ENCODE measurements at places on chromosomes 16 and 17.

GRCh38 chr16:67770346-67770991 lies 35.9 kb downstream of the RANBP10 start:
- DNase-seq, result no peak

DNA sequence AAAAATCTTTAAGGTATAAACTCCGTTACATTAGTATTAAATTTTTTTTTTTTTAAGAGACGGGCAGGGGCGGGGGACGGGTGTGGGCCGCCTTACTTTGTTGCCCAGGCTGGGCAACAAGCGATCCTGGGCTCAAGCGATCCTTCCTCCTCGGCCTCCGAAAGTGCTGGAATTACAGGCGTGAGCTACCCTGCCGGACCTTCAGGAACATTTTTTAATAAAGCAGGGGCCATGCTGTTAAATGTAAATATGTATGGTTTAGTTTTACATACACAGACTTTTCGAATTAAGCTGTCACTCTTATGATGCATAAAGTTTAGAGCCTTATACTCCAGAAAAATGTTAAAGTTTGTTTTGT lies 2.4 kb downstream of the PPM1D start:
- no peak for DNase-seq

DNA sequence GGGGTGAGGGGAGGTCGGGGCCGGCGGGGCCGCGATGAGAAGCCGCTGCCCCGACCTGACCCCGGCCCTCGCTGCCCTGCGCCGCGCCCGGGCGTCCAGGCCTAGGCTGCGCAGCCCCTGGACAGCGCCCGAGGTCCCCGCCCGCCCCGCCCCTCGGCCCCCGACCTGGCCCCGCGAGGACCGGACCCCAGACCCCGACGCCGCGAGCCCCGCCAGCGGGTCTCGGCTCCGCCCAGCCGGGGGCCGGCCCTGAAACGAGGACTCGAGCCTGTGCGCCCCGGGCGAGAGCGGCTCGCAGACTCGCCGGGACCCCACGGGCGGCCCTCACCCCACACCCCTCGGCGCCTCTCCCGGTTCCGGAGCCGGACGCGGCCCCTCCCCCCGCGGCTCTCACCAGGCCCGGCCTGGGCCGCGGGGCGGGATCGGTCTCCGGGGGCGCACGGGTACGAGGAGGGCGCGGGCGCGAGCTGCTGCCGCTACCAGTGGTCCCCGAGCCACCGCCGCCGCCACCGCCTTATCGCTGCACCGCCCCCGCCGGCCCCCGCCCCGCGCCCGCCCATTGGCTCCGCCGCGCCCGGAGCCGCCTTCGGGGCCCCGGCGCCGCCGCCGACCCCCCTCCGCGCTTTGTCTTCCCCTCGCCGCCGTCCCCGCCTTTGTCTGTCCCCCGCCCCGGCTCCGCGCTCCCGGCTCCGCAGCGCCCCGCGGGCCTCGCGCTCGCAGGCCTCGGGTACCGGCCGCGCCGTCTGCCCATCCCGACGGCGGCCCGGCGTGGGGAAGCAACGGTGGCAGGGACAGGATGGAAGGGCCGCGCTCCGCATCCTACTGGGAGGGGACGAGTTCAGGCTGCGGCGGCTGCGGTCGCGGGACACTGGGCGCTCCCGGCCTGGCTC lies at the start of gene LIMD2:
Gene LIMD2, minus strand, starts transcription at position 488 of the 890 bp plus-strand sequence. CDS start 827 bp downstream, outside the sequence.
- DNase-seq, result peak; percentile 89

GRCh38 chr16:85668676-85669424 lies 19.9 kb downstream of the GINS2 start:
- DNase-seq, result no peak

- no peak for DNase-seq
Observed at GRCh38 chr17:69222707-69223258, 5.8 kb downstream of the ABCA10 start.

DNA sequence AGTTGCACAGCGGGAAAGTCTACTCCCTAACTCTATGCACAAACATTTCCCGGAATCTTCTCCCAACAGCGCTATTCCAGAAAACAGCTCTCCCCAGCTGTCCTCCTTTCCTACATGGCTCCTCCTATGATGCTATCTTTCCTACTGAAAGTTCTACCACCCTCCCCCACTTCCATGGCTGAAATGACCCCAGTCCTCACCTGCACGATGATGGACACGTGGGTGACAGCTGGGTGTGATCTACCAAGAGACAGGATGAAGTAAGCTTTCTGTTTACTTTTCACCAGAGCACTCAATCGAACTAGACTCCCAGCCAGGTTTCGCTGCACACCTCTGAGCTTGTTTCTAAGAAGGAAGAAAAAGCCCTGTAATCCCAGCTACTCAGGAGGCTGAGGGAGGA lies 10.7 kb downstream of the CTC1 start:
- DNase-seq, result no peak

DNA sequence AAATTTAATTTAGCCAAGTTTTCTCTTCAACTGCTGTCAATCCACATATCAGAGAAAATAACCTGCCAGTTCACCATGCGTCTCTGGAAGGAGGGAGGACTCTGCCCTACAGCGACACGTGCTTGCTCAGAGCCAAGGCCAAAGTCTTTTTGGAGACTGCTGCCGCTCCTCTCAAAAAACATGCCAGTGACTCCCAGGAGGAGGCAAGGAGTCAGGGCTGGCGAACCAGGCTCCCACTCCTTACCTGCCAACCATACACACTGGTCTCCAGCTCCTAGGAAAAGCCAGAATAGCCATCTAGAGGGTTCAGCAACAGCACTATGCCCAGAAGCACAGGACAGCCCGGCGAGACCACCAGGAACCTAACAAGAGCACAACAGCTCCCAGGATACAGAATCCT lies 73.0 kb downstream of the ANKRD11 start:
- DNase-seq, result no peak

DNA sequence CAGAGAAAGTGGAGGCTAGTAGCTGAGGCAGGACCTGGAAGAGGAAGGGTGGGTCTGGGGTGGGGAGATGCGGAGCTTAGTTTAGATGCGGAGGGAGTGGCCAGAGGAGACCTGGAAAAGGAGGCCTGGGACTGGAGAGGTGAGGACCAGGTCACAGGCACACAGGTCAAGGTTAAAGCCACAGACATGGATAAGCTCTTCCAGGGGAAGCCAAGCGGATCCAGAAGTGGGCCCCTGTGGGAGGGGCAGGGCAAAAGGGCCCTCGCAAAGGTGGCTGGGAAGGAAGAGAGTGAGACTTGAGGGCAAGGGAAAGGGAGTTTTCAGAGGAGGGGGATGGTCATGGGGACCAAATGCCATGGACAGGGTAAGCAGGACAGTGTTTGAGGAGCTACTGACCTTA lies 13.9 kb upstream of the MLLT6 start:
- DNase-seq, result no peak

DNA sequence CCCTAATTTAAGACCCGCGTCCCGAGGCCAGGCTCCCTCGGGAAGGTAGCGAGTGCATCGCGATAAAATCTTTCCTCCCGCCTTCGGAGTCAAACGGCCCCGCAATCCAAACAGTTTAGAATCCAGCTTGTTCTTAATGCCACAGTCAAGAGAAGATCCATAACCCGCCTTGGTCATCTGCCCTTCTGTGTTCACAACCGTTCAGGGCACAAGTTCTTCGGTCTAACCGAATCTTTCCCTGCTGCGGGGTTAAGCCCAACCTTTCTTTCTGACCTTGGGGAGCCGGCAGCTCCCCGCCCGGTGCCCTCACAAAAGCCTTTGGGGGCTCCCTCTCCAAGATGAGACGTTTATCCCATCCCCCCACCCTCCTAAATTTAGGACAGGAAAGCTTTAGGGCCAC lies 30.3 kb downstream of the CPSF4L start:
- DNase-seq, result no peak

DNA sequence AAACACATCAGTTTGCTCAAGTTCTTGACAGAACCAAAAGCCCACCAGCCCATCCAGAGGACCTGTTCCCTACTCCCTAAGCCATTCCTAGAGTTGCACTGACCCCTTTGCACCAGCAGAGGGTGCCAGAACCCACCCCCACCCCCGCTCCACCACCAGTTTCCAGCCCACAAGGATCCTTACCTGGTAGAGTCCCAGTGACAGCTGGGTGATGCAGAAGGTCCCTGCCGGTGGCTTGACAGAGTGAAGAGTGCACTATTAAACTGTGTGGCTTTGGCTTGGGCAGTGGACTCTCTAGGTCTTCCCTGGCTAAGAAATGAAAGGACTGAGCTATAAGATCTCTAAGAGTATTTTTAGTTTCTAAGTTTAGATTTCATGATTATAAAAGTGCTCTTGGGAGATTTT lies 73.3 kb upstream of the MTMR4 start:
- DNase-seq, result peak; percentile 54

GRCh38 chr17:72191921-72192799 lies 71.3 kb downstream of the SOX9 start:
- no peak for DNase-seq

- no peak for DNase-seq
Observed at GRCh38 chr17:41667280-41668041, 21.2 kb upstream of the EIF1 start.

GRCh38 chr17:13503526-13503925 lies 98.2 kb downstream of the HS3ST3A1 start:
- DNase-seq, result no peak

DNA sequence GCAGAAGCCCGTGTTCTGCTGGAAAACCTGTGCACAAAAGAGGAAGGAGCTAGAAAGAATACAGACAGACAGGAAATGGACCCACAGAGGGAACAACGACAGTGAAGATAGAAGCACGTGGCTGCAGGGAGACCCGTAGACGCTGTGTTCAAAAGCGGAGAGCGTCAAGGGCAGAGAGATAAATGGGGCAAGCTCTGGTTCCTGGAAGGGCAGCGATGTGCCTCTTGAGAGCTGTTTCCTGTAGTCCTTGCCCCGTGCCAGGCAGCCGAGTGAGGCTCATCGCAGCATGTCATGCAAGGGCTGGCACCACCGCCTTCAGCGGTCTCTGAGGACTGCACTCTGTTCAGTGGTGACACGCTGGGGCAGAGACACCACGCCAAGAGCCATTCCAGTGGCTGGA lies 43.6 kb upstream of the CACNG5 start:
- DNase-seq, result no peak

- DNase-seq, result no peak
Observed at GRCh38 chr16:10969615-10970014, 25.3 kb downstream of the CLEC16A start.

- no peak for DNase-seq
Observed at GRCh38 chr16:53680756-53681155, 22.9 kb downstream of the RPGRIP1L start.

DNA sequence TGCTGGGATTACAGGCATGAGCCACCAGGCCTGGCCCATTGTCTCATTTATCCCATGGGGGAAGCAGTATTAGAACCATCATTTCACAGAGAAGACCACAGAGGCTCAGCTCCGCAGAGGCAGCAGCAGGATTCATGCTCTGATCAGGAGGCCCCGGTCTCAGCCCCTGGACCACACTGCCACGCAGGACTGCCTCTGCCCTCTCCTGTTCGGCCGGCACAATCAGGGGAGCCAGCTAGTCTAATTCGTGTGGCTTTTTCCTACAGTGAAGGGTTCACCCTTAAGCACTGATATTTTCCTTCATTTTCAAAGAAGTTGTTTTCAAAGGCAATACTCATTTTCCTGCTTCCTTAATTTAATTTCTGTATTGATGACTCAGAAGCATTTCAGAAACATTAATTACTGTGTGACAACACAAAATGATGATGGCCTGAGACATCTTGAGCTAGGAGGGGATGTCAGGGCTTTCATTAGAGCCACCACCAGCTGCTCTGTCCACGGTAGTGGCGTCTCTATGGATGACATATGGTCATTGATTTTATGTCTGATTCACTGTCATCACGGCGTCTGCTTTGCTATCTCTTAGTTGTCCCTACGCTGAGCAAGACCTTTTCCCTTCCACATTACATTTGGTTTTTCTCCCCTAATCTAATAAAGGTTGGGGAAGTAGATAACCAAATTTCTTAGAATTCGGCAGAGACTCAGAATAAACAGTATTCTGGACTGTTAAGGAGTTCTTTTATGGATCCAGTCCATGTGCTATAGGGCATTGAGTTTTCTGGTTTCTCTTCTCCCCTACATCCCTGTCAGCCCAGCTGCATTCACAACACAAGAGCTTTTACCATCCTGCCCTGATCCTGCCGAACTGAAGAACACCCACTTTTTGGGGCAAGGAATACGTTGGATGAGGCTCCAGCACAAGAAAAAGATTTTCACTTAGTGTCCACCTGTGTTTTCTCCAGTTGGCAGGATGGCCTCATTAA lies 314.0 kb downstream of the SLC39A11 start:
- no peak for DNase-seq

DNA sequence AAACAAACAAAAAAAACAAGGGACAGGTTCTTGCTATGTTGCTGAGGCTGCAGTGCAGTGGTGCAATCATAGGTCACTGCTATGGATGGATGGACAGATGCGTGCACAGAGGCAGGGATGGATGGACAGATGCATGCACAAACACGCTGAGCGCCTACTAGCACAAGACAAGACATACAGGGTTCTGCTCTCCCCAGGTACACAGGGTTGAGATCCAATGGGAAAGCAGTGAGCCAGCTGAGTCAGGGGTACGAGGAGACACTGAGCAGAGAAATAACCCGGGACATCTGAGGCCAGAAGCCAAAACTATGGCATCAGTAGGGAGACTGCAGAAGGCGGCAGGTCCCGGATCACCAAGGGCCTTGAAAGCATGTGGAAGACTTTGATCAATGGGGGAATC lies 6.2 kb downstream of the IL32 start:
- DNase-seq, result no peak

DNA sequence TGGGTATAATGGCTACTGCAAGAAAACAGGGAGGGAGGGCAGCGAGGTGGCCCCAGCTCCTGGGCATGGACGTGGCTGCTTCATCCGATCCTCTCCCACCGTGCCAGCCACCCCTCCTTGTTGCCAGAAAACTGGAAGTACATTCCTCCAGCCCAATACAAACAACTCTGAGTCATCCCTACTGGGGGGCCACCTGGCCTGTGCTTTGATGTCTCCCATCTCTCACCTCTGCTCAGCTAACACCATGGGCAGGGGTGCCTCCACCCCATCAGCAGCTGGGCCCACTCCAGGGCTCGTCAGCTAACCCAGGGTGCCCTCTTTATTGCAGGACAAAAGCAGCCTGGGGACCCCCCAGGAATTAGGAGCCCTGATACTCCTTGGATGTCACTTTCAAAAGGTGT lies 2.0 kb downstream of the RHBDF2 start:
- no peak for DNase-seq

DNA sequence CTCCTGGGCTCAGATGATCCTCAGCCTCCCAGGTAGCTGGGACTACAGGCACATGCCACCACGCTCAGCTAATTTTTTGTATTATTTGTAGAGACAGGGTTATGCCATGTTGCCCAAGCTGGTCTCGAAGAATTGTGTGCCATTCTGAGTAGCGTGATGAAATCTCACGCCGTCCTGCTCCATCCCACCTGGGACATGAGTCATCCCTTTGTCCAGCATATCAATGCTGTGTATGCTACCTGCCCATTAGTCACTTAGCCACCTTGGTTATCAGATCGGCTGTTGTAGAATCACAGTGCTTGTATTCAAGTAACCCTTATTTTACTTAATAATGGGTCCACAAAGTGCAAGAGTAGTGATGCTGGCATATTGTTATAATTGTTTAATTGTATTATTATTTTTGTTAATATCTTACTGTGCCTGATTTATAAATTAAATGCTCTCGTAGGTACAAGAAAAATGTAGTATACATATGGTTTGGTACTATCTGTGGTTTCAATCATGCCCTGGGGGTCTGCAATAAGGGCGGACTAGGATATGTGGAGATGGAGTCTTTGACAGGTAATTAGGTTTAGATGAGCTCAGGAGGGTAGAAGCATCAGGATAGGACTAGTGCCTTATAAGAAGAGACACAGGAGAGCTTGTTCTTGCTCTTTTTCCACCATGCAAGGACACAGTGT lies 26.6 kb upstream of the SLC13A2 start:
- no peak for DNase-seq

- DNase-seq, result no peak
Observed at GRCh38 chr17:40857535-40857934, 9.5 kb downstream of the KRT12 start.
